ENCODE measurements at places on chromosomes 13 and 19.

GRCh38 chr13:110126391-110126961 is 180.5 kb downstream of the COL4A1 start:
- DNase-seq: no peak

GRCh38 chr13:24267801-24268200 is 41.6 kb upstream of the C1QTNF9 start:
- no peak for DNase-seq

DNA sequence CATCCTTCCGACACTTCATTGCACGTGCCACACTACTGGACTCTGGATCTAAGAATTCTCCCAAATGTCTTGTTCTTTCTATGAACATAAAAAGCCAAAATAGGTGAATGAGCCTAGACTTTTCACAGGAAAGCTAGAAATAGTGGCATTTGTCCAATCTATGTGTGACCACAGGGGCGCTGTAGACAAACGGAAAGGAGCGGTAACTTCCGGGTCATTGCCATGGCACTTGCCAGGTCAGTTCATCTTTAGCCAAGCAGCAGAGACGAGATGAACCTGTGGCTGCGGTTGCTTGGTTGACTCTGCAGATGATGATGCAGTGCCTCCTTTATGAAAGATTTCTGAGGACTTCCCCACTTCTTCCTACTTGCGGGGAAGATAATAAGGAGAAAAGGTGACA is 65.6 kb downstream of the ADGRE1 start:
- no peak for DNase-seq

GRCh38 chr19:13225085-13225484 is 74.9 kb downstream of the IER2 start:
- no peak for DNase-seq

- DNase-seq: peak; percentile 88
These were observed 3.5 kb downstream of the KLF2 start for GRCh38 chr19:16327911-16328823.

DNA sequence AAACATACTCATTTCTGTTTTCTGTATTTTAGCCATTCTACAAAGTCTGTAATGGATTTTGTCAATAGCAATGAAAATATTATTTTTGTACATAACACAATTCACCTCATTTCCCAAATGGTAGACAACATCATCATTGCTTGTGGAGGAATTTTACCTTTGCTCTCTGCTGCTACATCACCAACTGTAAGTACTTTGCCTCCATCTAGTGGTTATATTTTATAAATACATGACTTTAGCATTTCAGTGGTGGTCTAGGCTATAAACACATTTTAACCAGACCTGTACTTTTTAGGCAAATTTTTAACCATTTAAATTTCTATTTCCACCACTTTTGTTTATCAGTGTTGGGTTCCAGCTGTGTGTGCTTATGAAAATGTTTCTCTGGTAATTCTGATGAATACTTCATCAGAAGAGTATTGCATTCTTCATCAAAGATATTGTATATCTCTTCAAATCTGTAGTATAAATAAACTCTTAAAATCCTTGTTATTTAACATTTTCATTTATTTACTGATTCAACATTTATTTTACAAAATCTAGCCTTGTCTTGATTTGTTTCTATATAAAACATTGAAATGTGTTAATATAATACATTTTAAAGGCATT is 222.4 kb downstream of the NBEA start:
- peak; percentile 45 for DNase-seq

GRCh38 chr13:99022941-99023340 is 45.1 kb upstream of the DOCK9 start:
- DNase-seq: no peak

DNA sequence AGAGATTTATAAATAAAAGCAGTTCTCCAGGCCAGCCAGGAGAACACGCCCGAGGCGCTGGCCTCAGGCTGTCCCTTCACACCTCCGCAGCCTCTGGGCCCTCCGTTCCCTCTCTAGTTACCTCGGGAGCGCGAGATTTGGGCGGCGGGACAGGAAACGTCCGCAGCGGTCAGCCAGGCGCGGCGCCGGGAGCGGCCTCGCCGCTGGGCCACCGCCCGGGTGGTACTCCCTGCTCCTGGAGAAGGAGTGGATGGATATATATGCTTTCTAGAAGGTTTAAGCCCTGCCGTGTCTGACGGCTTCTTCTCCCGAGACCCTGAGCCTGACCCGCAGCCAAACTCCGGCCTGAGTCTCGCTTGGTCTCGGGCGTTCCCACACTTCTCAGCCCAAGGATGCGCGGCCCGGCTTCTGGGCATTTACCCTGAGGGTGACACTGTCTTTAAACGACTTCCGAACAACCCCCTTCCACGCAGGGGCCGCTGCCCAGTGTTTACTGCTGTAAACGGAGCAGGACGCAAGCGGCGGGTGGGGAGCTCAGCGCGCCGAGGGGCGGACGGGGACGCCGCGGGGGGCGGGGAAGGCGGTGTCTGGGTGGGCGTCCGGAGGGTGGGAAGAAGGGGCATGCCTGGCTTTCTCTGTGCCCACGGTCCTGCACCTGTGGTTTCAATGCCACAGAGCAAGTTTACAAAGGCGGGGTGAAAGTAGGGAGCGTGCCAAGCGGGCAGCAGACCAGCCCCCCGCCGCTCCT is 2.0 kb upstream of the ZIC2 start:
- DNase-seq: no peak

GRCh38 chr19:4952945-4953344 is 16.0 kb upstream of the KDM4B start:
- no peak for DNase-seq

- no peak for DNase-seq
These were observed 10.1 kb downstream of the DNMT1 start for GRCh38 chr19:10184636-10185035.

GRCh38 chr13:54337540-54337939 is 1308.9 kb downstream of the OLFM4 start:
- no peak for DNase-seq

DNA sequence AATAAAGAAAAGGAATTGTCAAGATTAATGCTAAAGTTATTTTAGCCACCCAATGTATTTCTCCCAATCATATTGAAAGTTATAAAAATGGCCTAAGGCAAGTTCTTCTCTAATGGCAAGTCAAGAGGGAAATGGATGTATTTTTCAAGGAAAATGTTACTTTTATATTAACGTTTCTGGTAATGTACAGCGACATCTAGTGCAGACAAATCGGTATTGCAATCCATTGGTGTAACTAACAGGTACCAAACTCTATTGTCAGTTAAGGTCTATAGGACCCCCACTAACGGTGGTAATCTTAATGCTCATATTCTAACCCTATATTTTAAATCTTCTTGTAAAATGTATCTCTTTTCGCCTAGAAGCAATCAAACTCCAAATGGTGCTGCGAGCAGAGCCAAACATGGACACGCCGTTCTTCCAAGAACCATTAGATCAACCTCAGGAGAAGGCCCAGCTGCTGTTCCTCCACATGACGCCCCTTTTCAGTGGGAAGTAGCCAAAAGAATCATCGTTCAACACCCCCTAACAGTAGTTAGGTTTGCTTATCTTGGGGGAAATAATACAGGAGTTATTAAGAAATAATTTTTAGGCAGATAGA is 98.5 kb upstream of the PABPC3 start:
- DNase-seq: no peak
